ENCODE measurements at places on chromosomes 16 and 17.

- DNase-seq, result peak; percentile 22
Observed at GRCh38 chr17:55962951-55963401, 190.3 kb upstream of the ANKFN1 start.

GRCh38 chr17:79338152-79338551, 263.5 kb downstream of the ENGASE start:
- peak; percentile 11 for DNase-seq

- peak; percentile 79 for DNase-seq
Observed at GRCh38 chr17:63399316-63399715, 46.8 kb downstream of the CYB561 start.

GRCh38 chr16:2749936-2750335, 2.5 kb upstream of the SRRM2 start:
- no peak for DNase-seq

DNA sequence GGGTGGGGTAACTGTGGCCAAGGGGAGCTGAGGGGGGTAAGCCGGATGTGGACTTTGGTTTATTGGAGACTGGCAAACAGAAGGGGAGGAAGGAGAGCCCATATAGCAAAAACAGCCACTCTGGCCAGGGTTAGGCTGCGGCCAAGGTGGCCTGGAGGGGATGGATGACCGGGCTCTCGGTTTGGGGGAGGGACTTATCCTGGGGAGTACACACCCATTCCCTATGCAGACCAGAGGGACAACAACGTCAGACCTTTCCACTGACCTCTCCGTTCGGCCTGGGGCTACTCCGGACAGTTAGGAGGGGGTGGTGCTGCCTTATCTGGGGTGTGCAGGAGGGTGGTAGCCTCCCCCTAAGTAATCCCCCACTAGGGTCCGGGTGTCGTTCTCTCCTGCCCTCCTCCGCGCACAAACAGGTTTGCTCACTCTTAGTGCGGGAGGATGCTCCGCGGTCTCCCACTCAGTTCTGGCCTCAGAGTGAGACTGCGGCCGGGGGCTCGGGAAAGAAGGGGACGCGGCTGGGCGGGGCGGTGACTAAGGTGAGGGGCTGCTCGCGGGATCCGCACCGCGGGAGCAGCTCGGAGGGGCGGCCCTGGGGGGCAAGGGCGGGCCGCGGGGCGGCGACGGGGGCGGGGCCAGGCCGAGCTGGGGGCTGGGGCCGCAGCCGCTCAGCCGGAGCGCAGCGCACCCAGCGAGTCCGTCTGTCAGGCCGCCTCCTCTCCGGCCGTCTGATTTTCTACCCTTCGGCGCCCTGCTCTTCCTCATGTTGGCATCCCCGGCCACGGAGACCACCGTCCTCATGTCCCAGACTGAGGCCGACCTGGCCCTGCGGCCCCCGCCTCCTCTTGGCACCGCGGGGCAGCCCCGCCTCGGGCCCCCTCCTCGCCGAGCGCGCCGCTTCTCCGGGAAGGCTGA, at the start of gene WNK4:
Gene WNK4, plus strand, starts transcription at position 675 of the 915 bp plus-strand sequence. Its CDS starts 89 bp downstream, at position 764.
- no peak for DNase-seq

DNA sequence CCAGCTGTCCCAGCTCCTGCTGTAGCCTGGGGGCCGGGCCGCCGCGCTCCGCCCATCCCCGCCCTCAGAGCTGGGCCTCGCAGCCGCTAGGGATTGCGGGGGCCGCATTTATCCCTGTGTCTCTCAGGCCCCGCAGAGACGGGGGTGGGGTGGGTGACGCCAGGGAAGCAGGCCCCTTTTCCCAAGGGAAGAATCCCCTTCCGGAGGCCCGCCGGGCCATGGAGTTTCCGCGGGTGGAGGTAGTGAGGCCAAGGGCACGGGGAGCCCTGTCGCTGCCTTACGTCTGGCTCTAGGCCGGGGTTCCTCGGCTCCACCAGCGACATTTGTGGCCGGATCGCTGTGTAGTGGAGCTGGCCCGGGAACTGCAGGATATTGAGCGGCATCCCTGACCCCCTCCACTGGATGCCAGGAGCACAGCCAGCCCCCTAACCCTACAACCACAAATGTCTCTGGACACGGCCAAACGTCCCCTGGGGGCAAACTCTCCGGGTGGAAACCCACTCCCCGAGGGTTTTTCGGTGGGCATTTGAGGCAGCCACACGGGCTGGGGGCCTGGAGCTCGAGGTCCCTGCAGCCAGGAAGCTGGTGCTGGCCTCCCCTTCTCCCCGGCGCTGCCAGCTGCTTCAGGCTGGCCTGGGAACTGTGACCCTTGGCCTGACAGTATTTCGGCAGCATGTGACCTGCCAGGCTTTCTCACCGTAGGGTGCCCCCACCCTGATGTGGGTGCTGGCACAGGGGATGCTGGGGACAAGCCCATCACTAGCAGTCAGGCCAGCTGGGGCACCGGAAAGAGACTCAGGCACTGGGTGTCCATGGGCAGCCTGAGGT, 12.0 kb upstream of the CD300A start:
- no peak for DNase-seq

GRCh38 chr17:45087504-45087975, 26.4 kb downstream of the NMT1 start:
- no peak for DNase-seq

GRCh38 chr16:80948886-80949493, 57.7 kb downstream of the CMC2 start:
- no peak for DNase-seq

GRCh38 chr16:66382171-66382965, 15.9 kb downstream of the CDH5 start:
- DNase-seq, result no peak

DNA sequence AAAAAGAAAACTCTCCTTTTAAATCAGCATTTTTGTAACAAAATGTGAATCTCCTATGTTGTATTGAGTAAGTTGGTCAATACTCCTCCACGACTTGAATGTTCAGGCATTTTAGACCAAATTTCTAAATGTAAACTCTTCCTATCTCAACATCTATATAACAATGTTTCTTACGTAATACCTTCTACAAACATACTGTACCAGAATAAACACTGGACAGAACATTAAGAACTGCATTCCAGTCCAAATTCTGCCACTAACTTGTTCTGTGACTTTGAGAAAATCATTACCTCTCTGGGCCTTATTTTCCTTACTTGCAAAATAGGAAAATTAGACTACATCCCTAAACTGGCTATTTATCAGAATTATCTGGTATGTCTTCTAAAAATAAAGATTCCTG, 40.1 kb downstream of the AKAP10 start:
- DNase-seq, result no peak

DNA sequence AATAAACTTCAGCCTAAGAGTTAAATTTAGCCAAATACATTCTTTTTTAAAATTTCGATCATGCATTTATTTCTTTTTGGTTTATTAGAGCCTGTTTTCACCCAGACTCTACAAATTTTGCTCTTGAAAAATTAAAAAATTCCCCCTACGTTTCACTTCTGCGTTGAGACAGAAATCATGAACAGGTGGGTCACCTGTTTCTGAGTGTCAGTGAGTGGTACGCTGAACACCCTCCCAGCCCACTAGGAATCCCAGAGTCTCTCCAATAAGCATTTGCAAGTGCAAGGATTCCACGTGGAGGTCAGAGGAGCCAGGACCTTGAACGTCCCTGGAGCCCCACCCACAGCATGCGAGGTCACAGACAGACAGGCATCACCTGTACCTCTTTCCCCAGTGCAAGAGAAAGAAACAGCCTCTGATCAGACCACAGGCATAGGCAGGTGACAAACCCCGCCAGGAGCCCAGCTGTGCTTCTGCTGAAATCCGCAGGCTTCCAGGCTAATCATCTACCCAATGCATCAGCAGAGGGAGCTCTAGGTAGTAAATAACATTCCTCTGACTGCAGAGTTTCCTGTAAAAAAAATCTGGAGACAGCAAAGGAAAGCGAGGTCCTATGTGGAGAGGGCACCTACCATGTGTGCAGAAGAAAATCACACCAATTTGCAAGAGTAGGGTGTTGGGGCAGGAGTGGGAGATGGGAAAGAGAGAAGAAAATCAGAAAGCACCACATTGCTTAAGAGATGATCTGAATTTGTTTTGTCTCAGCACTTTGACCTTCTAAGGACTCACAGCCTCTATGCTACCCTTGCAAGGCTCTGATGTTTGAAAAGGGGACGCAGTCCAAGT, 5.9 kb upstream of the XYLT1 start:
- peak; percentile 58 for DNase-seq

DNA sequence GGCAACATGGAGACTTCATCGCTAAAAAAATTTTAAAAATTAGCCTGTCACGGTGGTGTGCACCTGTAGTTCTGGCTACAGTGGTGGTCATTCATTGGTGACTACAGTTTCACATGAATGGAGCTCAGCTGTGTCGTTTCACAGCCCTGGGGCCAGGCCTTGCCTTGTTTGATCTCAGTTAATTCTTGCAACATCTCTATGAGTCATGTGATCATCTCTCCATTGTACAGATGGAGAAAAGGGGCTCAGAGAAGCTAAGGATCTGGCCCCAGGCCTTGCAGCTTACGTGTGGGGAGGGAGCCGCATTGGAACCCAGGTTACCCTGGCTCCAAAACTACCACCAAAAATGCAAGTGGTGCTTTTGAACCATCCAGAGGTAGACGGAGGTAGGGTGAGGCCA, 49.4 kb downstream of the GDE1 start:
- no peak for DNase-seq

GRCh38 chr16:4265676-4266075, 7.1 kb downstream of the TFAP4 start:
- no peak for DNase-seq

DNA sequence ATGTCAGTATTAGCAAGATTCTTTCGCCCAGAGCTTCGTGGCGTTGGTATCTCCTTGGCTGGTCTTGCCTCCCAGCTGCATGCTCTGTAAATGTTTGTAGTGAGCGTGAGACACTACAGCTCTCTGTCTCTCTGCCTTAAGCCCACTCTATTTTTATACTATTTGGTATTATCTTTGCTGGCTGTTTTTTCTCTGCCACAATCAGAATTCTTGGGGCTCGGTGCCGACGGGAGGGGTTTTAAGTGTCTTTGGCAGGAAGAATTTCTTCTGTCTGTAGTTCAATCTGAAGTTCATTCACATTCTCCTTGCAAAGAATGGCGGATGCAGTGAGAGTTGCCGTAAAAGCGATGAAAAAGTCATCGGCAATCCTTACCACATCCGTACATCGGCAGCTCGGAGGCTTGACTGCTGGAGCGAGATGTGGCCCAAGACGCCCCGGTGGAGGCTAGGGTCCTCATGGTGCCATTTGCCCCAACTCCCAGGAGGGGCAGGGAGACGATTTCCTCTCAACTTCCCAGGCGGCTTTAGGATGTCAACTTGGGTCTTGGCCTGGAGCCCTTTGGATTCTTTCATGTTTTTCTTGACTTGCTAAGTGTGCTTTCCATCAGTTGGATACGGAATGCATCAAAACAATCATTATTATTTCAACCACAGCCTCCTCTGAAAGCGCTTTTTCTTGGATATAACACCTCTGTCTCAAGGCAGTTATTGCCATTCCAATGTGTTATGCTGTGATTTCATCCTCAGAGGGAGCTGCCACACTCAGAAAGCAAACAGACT, 132.3 kb upstream of the SDK2 start:
- no peak for DNase-seq

- no peak for DNase-seq
Observed at GRCh38 chr16:64841482-64841881, 280.4 kb downstream of the CDH11 start.

DNA sequence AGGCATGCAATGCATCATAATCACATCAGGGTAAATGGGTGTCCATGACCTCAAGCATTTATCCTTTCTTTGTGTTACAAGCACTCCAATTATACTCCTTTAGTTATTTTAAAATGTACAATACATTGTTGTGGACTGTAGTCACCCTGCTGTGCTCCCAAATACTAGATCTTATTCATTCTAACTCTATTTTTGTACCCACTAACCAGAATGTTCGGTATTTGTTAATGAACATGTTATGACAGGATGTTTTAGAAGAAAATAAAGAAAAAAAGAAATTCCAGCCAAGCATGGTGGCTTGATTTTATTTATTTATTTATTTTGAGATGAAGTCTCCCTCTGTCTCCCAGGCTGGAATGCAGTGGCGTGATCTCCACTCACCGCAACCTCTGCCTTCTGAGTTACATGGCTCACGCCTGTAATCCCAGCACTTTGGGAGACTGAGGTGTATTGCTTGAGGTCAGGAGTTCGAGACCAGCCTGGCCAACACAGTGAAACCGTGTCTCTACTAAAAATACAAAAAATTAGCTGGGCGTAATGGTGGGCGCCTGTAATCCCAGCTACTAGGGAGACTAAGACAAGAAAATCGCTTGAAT, 1.8 kb upstream of the NDE1 start:
- DNase-seq, result no peak

- DNase-seq, result no peak
Observed at GRCh38 chr17:3678095-3678820, 9.6 kb downstream of the EMC6 start.

GRCh38 chr16:52825892-52826291, 226.8 kb downstream of the CHD9NB start:
- DNase-seq, result no peak

- DNase-seq, result no peak
Observed at GRCh38 chr17:30808785-30809286, 15.7 kb downstream of the CRLF3 start.

GRCh38 chr16:83393196-83393981, 414.4 kb upstream of the HSBP1 start:
- DNase-seq, result no peak

- DNase-seq, result no peak
Observed at GRCh38 chr16:55638256-55638655, 17.5 kb upstream of the SLC6A2 start.

GRCh38 chr16:29014561-29015069, 29.8 kb downstream of the LAT start:
- DNase-seq, result no peak

DNA sequence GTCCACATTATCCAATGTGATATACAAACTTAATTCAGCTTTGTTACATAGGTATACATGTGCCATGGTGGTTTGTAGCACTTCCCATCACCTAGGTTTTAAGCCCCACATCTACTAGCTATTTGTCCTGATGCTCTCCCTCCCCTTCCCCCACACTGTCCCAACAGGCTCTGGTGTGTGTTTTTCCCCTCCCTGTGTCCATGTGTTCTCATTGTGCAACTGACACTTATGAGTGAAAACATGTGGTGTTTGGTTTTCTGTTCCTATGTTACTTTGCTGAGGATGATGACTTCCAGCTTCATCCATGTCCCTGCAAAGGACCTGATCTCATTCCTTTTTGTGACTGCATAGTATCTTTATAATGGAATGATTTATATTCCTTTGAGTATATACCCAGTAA, 196.7 kb downstream of the CDH11 start:
- DNase-seq, result no peak

DNA sequence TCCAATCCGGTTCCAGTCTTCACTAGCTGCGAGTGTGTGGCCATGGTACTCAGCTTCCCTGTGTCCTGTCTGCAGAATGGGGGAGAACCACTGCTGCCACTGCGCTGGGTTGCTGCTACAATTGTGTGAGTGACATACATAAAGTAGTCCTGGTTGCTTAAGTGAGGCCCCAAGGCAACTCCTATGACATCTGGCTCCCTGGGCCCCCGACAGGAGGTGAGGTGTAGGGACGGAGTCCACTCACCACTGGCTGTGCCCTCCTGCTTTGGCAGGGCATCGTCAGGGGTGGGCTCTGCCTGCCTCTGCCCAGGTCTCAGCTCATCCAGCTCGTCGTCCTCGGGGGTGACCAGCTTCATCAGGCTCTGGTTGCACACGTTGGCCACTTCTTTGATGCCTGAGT, 20.4 kb downstream of the VAC14 start:
- no peak for DNase-seq

- DNase-seq, result no peak
Observed at GRCh38 chr16:4176906-4177417, 60.7 kb upstream of the ADCY9 start.

All from muscle of arm (tissue), 14 donors.